ENCODE measurements at places on chromosomes 2 and 18.

GRCh38 chr18:41378598-41378997 lies 576.4 kb upstream of the PIK3C3 start:
- no peak for DNase-seq

- no peak for DNase-seq
Observed at GRCh38 chr2:178043266-178043665, 29.3 kb downstream of the PDE11A start.

GRCh38 chr2:42106257-42106816 lies 58.5 kb downstream of the PKDCC start:
- DNase-seq, result no peak

DNA sequence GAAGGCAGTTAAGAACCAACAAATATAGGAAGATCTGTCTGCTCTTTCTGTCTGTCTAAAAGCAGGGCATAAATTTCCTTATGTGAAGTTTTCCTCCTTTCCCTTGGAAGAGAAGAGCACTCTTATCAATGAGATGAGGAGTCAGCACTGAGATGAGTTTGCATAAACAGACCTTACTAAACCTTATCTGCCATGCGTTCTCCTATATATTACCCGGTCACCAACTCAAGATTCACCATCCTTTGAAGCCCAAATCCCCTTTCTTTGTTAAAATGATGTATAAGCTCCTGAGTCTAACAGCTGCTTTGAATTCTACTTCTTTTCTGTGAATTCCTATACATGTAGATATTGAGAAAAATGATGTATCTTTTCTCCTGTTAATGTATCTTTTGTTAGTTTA lies 65.5 kb upstream of the FHL2 start:
- DNase-seq, result no peak

GRCh38 chr2:62158444-62159121 lies 37.3 kb upstream of the B3GNT2 start:
- no peak for DNase-seq

Data from stimulated activated CD8-positive, alpha-beta memory T cell treated with anti-CD3 and anti-CD28 coated beads, Interleukin-4, amount 100 ng/mL, for 48 hours (primary cell).